Activated CD4-positive, alpha-beta T cell treated with anti-CD3 and anti-CD28 coated beads, Interleukin-2, amount 10 ng/mL, durations not matched to agents 24 days and 14 days (primary cell): ENCODE measurements at places on chromosomes 4 and X.

GRCh38 chr4:175542786-175543185, 269.3 kb downstream of the GPM6A start:
- DNase-seq: no peak

DNA sequence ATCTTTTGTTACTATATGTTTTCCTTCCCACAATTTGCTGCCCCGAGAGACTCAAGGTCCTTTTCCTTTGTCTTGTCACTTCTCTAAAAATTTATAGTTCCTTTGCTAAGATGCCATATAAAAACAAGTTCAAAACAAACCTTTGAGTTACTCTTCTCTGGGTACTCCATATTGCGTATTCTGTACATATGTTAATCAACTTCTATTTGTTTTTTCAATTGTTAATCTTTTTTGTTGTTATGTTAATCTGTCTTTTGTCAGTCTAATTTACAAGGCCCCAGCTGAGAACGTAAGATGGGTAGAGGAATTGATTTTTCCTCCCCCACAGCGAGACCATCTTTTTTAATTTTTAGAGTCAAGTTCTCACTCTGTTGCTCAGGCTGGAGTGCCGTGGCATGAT, 7.2 kb upstream of the PPEF2 start:
- no peak for DNase-seq

GRCh38 chr4:16684097-16684496, 214.3 kb downstream of the LDB2 start:
- no peak for DNase-seq

DNA sequence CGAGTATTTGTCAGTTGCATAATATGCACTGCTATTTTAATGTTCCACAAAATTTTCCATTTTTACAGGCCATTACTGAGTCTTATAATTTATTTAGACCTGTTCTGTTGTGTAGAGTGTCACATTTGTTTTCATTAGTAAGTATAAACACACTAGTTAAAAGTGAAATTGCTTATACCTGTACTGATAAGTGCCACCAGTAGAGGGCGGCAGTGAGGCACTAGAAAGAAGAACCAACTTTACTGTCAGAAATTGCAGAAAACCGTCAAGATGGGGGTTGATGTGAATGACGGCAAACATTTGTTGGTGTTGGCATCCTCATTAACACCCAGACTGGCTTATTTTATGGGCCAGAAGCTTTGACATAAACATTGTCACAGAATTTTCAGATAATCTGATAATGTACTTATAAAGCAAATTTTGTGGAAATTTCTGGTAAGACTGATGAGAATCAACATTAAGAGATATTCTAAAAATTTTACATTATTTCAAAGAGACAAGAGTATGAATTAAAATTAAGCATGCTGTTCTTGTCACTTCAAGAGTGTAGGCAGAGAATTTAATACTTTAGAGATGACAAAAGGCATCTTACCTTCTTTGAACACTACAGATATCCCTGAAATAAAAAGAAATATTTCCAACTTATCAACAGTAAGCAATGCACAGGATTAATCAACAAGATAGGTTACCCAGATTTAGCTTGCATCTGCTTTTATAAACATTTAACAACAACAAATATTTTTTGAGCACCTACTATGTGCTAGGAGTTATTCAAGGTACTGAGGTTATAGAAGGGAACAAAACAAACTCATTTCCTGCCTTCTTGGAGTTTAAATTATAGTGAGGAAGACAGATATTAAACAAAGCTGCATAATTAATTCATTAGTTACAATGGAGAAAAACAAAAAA, 24.9 kb downstream of the ALPK1 start:
- peak; percentile 93 for DNase-seq

DNA sequence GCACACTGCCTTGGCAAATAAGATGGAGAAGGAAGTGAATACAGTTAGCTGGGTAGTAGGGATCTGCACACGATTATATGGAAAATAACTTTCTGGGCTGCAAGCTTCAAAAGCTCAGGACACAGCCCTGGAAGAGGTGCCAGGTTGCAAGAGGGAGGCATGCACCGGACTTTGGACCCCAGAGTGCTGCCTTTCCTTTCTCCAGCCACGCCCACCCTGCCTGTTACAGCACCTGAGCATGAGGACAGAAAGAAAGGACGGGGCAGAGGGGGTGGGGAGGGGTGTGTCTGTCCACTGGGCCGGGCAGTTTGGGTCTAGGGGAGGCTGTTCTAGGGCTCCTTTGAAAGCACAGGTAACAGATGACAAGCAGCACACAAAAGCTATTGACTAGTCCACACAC, 152.8 kb downstream of the ENPP6 start:
- DNase-seq: no peak

- DNase-seq: no peak
Measured at GRCh38 chr4:10623862-10624261, 60.7 kb downstream of the CLNK start.

DNA sequence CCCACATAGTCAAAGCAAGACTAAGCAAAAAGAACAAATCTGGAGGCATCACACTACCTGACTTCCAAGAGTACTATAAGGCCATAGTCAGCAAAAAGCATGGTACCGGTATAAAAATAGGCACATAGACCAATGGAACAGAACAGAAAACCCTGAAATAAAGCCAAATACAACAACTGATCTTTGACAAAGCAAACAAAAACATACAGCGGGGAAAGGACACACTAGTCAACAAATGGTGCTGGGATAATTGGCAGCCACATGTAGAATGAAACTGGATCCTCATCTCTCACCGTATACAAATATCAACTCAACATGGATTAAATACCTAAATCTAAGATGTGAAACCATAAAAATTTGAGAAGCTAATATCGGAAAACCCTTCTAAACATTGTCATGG, 819.3 kb upstream of the FRG1 start:
- DNase-seq: no peak

DNA sequence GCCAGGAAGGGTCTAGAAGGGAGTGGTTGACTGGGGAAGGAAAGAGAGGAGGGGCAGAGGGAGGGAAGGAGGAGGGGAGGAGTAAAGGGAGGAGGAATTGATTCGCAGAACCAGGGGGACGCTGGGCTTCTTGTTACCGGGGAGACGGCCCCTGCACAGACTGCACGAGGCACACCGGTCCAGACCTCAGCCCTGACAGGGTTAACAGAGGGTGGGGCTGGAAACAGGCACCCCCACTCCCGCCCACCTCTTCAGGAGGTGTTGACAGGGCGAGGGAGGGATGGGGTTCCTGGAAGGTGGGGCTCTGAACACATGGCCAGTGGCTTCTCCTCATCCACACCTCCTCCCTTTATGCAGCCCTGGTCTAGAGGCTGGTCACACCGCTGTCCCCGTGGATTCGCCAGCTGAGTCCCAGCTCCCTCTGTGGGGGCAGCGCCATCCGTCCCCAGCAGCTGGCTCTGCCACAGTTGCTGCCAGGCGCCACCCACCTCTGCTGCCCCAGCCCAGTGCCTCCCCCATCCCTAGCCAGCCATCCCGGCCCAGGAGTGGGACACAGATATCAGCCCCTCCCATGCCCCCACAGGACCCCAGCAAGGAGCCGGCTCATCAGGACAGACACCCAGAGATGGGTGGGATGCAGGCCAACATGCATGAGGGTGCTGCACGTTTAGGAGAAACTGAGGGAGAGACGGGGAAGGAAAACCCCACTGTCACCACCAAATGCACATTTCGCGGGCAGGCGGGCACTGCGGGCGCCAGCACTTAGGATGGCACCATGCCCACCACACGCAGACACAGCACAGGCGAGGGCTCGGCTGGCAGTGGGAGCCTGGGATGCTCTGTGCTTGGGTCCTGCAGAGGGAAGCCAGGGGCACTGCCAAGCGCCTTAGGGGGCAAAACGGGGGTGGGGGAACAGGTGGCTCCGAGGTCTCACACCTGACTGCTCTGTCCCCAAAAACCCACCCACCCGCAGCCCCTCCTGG, 87.6 kb downstream of the ABLIM2 start:
- DNase-seq: no peak

GRCh38 chr4:142449771-142450373, 396.2 kb downstream of the INPP4B start:
- DNase-seq: no peak

GRCh38 chr4:89338206-89338605, 30.6 kb upstream of the GPRIN3 start:
- DNase-seq: no peak

DNA sequence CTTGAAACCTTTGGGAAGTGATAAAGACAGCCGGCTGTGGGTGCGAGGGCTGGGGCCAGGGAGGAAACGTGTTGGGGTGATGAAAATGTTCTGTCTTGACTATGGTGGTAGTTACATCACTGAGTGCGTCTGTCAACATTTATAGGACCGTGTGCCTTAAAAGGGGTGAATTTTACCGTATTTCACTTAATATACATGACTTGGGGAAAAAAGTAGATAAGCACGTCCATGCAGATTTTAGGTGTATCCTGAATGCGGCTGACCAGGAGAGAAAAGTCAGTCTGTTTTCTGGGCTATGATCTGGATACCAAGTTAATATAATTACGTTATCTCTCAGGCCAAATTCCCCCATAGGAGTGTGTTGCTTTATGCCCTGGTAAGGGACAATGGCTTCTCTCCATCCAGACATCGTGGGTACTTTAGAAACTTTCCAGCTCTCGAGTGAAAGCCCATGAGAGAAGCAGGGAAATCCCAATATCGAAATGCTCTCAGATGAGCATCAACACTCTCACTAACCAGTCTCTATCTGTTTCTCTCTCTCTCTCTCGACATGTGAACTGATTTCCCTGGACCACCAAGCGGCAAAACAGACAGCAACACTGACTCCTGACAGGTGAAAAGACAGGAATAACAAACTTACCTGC, 71.5 kb downstream of the IRF2 start:
- DNase-seq: no peak

- no peak for DNase-seq
Measured at GRCh38 chrX:105876658-105877057, 54.3 kb downstream of the NRK start.

DNA sequence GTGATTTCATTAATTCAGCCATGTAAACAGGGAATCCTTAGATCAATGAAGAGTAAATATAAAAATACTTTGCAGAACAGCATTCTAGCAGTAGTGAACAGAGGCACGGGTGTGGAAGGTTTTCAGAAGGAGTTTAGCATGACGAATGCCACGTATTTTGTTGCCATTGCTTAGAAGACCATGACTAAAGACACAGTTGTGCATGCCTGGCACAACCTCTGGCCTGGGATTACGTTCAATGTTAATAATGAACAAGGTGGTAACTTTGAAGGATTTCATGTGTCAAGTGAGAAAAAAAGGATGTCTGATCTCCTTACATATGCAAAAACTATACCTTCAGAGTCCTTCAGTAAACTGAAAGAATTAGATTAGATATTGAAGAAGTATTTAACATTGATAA, 171.9 kb downstream of the MAGEB5 start:
- DNase-seq: no peak

DNA sequence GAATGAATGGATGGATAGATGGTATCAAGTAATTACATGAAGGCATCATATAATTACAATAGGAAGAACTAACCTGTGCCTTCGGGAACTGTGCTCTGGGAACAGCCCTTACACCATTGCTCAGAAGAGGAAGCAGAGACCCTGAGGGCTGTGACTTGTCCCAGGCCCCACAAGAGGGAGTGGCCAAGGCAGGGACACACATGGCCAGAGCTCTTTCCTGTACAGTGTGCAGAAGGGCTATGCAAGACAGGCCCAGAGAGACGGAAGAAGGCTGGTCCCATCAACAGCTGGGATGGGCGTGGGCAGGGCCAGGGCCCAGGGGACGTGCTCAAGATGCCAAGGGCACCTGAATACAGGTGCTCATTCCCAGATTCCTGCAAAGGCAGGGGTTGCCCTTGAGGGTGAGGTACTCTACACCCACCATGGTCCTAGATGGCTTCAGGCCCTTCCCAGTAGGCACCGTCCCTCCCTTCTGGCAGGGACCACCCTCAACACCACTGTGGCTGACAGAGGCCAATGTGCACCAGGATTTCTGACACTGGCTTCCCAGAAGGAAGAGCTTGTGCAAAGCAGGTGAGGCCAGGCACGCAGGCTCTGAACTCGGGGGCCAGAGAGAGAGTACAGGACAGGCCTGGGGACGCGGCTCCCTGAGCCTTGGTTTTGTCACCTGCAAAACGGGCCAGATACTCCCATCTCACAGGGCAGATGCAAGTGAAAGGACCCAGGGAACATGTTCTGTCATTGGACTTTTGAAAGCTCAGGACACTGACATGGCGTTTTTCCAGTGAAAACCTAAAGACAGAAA, 1.7 kb downstream of the EVC2 start:
- no peak for DNase-seq

DNA sequence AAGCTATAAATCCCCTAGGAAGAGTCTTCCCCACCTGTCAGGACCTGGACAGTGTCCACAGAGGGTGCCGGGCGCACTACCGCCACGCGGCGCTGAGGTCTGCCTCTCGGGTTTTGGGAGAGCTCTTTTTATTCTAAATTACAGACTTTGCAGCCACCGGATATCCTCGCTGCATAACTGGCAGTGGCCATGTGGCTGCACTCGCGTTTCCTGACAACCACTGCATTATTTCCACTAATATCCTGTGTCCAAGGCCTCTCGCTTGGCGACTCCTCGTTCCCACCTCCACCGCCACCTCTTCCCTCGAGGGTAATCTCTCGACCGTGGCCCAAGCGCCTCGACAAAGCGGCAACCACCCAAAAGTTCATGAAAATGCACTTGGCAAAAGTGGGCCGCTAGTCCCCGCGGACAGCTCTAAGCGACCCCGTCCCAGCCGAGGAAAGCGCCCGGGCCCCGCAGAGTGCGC, 512 bp upstream of the TMEM131L start:
- DNase-seq: peak; percentile 82

DNA sequence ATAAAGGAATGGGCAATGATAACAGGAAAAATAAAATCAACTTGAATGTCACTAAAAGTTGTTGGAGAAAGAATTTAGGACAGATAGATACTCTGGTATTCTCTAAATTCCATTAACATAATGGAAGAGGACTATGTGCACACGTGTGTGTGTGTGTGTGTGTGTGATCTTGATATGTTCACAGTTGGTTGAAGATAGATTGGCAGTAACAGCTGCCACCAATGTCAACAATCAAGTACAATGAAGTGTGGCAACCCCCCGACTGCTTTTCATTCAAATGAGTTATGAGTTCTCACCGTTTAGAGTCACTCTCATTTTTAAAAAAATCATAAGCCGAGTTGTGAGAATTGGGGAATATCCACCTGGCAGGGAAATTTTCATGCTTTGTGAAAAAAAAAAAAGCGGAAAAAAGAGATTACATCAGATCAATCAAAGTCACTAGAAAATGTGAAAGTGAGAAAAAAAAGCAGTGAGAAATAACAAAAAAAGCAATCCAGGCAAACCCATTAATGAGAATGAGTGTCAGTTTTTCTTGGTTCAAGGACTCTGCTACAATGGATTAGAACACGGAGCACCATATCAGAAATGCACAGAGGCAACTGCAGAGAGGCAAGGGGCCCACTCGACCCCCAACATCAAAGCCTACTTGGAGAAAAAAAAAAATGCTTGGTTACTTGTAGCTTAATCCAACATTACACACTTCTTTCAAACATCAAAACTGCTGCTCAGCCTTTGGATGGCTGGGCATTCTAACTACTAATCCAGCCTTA, 414.9 kb upstream of the PITX2 start:
- no peak for DNase-seq

GRCh38 chr4:88854481-88854880, 156.9 kb upstream of the NAP1L5 start:
- no peak for DNase-seq
